CD4-positive, alpha-beta T cell treated with Interleukin-4 for 1 hour (primary cell): ENCODE measurements at places on chromosomes 4 and X.
A peak's percentile ranks its signal among the peaks of the same experiment; 100 is the strongest.

GRCh38 chrX:19272452-19272851 lies 71.3 kb upstream of the PDHA1 start:
- no peak for DNase-seq

- DNase-seq = no peak
Observed at GRCh38 chr4:60216752-60217151, 983.4 kb upstream of the ADGRL3 start.

- no peak for DNase-seq
Observed at GRCh38 chrX:111467896-111468295, 43.5 kb upstream of the SERTM2 start.

DNA sequence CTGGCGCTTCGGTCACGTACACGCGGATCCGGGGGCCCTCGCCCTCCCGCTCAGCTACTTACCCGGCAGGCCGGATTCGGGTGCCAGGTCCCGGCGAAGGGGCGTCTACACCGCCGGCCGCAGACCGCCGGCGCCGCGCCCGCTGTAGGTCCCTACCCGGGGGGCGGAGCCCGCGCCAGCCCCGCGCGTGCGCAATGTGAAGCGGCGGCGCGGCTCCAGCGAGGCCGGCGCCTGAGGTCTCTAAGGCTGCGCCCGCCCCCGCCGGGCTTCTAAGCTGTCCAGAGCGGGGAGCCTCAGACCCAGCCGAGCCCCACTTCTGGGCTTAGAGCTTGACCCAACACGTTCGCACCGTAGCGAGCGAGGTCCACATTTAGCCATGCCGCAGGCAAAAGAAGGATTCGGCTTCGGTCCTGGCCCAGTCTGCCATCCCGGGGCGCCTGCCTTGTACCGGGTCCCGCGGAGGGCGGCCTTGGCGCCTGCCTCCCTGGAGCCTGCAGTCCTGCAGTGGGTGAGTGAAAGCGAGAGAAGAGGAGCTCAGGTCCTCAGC lies at the start of gene ZNF518B:
Gene ZNF518B, minus strand, starts transcription at position 172 of the 547 bp plus-strand sequence. CDS start 11,098 bp downstream, outside the sequence.
- peak; percentile 84 for DNase-seq

DNA sequence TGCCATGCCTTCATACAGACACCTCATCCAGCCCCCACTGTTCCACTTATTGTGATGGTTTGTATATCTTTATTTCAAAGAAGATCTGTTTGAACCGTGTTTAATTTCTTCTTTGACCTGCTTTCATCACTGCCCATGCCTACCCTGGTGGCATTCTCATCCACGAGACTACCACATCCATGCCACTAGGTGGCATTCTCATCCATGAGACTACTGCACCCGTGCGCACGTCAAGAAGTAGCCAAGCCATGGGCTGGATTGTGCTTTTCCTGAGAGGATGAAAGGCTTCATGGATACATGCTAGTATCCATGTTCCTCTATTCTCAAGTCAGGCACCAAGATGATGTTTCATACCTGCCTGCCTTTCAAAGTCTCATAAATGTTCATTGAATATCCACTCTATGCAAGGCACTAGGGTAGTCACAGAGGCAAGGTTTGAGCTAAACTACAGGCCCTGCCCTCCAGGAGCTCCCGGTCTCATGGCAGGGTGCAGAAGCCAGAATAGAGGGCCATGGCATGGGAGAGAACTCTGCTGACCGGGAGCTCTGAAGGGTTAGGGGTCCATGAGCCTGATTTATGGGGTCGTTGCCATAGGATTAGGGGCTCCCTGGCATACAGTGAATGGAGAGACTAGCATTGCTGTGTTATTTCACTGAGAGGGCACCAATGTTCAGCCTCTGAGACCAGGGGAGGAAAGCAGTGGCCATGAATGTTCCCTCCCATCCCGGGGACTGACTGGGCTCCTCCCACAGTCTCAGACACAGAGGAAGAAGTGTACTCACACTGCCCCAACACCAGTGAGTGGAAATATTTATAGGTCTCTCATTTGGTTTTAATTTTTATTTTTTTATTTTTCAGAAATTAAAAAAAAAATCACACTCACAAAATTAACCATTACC lies 24.8 kb upstream of the EOLA2 start:
- DNase-seq = peak; percentile 20

DNA sequence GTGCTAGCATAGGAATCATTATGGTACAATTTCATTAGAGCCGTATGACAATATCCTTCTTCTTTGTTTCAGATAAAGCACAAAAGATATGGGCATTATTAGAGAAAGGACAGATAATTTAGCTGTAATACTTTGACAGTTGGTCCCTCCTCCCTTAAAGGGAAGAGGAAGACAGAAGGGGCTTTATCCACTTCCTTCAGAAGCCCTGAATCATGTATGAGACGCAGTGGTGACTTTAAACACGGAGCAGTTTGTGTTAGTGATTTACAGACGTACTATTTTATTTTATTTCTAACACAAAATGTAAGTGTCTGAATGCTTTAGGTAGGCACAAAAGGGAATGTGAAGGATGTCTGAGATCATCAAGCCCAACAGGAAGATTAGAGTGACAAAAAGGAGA lies 467.7 kb downstream of the IL15 start:
- DNase-seq = no peak

GRCh38 chr4:4859799-4860599 lies 534 bp downstream of the MSX1 start:
- DNase-seq = no peak

DNA sequence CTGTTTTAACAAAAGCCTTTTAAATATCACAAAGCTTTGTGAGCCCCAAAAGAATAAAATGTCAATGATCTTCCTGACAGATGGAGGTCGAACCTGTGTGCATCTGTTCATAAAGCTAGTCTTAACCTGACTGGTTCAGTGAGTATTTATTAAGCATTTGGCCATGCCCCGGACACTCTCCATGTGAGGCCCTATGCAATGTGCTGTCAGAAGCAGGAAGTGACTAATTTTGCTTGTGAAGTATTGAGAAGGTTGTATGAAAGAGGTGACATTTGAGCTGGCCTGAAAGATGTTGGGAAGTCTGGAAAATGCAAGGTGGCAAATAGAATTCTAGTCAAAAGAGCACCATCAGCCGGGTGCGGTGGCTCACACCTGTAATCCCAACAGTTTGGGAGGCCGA lies 171.4 kb downstream of the MSL3 start:
- DNase-seq = no peak

GRCh38 chr4:10115271-10115796 lies 1.3 kb downstream of the WDR1 start:
- DNase-seq = no peak

DNA sequence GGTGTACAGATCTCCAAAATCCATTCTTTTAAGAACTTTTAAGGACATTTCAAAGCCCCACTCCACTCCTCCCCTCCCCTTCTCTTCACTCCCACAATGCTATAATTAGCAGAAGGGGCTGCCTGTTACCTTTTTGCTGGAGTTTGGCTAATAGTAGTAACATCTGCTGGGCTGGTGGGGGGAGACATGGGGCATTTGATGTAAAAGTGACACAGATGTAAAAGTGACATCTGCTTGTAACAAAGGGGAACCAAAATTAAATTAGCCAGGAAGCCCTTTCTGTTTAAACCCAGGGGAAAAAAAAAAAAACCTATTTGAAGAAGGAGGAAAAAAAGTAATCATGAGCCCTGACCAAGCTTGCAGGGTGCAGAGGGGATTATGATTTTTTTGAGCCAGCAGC lies 5.4 kb upstream of the PHOX2B start:
- DNase-seq = no peak

DNA sequence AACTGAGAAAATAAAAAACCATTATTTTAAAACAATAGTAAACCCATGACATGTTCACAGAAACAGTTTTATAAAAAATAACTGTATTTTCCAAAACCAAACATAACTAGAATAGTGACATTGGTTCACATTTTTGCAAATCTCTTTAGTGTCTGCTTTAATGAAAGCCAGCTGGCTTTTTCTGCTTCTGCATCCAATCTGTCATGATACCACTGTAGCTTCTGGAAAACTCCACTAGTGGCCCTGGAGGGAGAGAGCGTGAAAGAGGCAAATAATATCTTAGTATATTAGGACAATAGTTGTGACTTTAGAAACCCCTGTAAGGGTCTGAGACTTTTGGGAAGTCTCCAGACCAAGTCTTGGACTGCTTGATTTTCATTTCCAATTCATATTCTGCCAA lies 31.1 kb downstream of the FGFBP1 start:
- DNase-seq = no peak

- no peak for DNase-seq
Observed at GRCh38 chr4:115790812-115791211, 677.4 kb upstream of the NDST4 start.
